ENCODE measurements at places on chromosomes 3 and 15.

DNA sequence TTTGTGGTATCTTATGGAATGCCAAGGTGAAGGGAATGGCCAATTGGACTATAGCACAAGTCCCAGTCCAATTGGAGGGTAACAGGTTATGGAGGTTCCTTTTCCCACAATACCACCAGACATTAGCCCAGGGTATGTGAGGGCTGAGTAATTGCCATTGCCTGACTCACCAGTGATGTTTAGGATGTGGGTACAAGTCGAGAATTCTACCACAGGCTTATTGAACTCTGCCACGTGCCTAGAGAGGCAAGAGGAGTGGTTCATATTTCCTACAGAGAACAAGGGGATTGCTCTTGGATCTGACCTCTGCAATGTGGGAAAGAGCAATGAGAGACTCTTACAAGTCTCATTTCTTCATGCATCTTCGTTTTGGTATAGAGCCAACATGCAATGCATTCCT lies 85.0 kb upstream of the XCR1 start:
- no peak for DNase-seq

- no peak for DNase-seq
Measured at GRCh38 chr15:37806808-37807207, 127.6 kb upstream of the TMCO5A start.

DNA sequence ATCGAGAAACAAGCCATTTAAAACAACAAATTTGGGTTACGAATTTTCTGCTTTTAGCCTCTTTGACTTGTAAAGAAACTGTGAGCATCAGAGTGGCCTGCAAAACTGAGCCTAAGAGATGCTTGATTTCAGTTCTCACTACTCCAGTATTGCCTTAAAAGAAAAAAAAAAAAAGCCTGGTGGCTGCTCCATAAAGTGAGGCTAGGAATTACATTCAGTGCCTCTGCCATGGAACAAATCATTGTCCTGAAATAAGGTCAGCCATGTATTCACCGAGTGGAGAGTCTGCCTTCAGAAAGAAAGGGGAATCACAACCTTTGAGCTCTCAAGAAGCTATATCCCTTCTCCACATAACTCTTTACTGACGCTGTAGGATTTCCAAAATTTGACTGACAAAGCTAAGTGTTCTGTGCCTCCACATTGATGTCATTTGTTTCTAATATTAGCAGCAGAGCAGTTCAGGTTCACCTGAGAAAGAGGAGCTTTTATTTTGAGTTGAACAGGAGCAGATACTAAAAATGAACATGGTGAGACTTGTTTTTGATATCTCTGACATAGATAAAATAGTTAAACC lies 137.3 kb downstream of the SSR3 start:
- DNase-seq = no peak

DNA sequence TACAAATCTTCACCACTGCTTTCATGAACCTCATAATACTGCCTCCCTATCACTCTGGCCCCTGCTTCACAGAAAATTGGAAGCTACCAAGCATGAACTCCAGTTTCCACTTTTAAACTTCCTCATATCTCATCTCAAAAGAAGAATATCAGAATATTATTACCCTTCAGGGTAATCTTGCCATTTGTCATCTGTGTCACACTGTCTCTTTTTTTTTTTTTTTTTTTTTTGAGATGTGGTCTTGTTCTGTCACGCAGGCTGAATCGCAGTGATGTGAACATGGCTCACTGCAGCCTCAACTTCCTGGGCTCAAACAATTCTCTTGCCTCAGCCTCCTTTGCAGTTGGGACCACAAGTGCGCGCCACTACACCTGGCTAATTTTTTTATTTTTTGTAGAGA lies 80.4 kb upstream of the TCF12 start:
- no peak for DNase-seq

GRCh38 chr3:149016669-149017541 lies 25.6 kb downstream of the GYG1 start:
- peak; percentile 48 for DNase-seq

DNA sequence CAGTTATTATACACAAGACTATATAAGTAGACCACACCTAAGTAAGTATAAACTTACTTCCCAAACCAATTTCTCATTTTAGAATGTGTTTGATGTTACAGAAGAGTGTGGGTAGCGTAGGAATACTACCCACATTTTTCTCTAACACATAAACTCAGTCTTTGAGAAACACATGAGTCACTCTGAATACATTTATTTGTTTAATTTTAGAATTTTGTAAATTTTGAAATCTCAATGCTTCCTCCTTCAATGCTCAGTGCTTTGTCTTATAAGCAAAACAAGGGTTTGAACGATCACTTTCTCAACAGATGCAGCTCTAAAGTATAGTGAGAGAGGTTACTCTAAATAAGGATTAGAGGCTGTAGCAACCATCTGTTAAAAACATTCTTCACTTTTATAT lies 700.8 kb downstream of the SI start:
- no peak for DNase-seq

DNA sequence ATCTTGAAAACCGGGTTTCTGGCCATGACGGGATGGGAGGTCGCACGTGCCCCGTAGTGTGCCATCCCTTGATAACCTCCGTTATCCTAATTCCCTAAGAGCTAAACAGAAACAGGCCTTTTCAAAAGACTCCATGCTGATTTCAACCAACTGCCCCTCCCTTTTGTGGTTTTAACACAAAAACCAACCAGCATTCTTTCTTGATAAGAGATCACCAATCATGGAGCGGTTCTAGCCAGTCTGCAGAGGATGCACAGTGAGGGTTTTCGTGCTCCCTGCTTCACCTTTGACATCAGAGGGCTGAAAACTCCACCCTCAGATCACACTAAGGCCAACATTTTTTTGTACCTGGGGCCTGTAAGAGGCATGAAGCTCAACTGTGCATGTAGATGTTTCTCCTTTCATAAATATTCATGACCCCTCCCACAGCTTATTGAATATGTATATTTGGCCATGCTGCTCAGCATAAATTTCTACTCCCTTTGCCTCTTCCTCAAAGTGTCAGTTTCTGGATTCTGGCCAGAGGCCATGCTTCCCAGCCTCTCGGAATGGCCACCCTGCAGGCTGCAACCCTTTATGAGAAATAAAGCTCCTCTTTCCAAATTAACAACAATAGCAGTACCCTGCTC lies 41.3 kb downstream of the FAM3D start:
- DNase-seq = no peak

DNA sequence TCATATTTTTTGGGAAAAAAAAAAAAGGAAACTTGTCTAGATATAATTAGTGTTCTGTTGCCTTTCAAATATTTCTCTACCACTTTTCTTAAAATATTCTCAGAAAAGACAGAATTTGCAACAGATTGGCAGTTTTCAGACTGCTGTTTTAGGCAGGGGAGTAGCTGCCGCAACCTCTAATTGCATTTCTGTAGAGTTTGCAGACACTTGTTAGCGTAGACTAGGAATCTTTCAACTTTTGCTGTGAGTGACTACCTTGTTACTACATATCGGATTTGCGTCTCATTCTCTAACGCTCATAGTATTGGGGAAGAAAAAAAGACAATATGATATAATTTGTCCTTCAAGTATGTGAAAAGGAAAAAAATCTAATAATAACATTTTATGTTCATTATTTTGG lies 10.7 kb downstream of the TGFBR2 start:
- DNase-seq = no peak

DNA sequence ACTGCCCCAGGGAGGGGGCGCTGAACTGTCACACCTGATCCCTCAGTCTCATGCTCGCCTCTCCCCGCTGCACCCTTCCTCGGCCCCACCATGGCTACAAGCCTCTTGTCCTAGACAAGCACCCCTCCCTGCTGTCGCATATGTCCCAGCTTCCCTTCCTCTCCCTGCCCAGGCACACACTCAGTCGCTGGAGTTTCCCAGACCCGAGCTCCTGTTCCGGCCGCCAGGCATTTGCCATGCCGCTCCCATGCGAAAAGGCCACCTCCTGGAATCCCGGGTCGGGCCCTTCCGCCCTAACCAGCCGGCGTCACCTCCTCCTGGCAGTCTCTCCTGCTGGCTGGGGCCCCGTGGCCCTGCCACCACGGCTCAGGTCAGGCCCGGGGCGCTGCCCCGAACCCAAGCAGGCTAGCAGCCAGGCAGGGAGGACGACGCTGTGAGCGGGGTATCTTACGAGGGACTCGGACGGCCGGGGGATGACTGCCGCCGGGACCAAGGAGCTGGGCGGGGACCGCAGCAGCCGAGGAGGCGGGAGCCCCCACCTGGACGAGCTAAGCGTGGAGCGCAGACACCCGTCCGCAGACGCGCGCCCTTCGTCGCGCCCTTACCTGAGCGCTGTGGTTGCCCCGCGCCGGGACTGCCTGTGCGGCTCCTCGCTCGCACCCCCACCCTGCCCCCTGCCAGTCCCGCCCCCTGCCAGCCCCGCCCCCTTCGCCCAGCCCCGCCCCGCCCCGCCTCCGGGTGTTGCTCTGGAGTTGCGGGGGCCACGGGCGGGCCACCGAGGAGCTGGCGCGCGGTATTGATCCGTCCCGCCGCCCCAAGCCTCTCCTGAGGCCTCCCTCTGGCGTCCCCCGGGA lies at the start of gene ALS2CL:
Gene ALS2CL, minus strand, starts transcription at position 642 of the 854 bp plus-strand sequence. CDS start 4,239 bp downstream, outside the sequence.
- DNase-seq = no peak

DNA sequence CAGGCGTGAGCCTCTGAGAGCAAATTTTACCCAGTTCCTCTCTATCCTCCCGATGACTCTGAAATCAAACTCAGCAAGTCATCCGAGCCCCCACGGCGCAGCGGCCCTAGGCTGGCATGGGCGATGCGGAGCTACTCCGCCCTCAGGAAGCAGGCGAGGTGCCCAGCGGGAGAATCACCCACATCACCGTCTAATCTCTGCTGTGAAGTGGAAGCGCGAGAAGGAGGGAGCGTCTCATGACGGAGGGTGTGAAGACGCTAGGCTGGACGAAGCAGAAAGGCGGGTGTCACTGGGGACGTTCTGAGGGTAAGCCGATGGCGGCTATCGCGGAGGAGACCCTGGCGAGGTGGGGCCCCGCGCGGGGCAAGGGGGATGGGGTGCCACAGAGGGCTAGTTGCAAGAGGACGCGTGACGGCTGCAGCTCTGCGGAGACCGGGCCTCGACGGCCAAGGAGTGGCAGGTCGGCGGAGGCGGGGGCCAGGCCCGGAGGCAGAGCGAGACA lies 9.1 kb upstream of the GNAI2 start:
- DNase-seq = no peak

DNA sequence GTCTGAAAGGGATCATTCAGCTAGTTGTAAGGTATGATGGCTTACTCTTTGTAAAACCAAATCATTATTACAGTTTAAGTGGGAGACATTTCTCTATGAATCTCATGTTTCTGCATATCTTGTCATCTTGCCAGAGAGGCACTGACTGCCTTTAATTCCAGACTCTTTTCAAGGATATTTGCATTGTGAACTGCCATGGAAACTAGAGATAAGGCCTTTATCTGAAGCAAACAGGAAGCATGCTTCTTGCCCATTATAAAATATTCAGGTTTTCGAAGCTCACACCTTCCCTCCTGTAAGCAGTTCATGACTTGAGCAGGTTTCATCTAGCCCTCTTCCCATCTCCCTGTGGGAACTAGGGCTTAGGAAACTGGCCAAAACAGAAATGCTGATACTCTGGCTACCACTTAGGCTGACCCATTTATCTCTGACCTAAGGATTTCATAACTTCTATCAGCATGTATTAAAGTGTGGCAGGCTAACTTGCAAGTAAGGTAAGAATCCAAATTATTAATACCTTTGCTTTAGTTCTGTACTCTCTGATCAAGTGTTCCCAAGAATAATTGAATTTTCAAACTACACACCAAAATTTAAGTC lies 326.6 kb upstream of the ALCAM start:
- no peak for DNase-seq
